ENCODE measurements at places on chromosomes 13 and 19.
A peak's percentile ranks its signal among the peaks of the same experiment; 100 is the strongest.

DNA sequence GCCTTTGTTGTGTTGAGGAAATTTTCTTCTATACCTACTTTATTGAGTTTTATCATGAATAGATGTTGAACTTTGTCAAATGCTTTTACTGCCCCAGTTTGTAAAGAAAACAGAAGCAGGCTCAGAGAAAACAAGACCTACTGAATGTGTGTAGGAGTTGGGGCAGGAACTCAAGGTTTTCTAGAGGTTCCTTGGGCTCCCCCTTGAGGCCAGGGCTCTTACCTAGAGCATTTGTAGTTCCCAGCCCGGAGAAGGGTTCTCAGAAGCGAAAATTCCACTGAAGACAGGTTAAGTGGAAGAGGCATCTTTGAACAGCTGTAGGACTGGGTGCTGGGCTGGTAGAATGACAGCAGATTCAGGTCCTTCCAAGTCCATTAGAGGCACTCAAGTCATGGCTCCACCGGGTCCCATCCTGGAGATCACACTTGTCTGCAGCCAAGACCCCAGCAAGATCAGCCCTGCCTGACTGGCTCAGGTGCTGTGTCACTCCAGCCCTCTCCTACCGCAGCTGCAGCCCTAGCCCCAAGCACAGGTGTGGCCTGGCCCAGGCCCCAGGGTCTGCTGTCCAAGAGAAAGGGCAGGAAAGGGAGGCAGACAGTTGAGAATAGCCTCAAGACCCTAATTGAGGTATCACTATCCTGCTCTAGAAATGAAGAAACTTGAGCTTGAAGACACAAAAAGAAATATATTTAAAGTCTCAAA lies 425.5 kb downstream of the PCDH20 start:
- no peak for DNase-seq

GRCh38 chr19:28652765-28653164 lies 560.2 kb downstream of the UQCRFS1 start:
- no peak for DNase-seq

DNA sequence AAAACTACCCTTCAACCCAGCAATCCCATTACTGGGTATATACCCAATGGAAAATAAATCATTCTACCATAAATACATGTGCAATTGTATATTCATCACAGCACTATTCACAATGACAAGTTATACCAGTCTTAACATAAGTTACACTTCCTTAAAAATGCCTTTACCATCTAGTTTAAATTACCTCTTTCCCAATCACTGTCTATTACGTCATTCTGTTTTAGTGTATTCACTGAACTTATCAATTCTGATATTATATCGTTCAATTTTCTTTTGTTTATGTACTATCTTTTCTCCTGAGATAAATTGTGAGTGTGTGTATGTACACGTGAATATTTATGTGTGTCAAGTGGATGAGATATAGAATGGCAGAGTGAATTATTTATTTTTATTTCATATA lies 1416.8 kb downstream of the OLFM4 start:
- DNase-seq: no peak

- DNase-seq: no peak
These were observed 25.7 kb upstream of the CCNE1 start for GRCh38 chr19:29785955-29786589.

- no peak for DNase-seq
These were observed 5.7 kb downstream of the DCAF15 start for GRCh38 chr19:13958043-13958442.

DNA sequence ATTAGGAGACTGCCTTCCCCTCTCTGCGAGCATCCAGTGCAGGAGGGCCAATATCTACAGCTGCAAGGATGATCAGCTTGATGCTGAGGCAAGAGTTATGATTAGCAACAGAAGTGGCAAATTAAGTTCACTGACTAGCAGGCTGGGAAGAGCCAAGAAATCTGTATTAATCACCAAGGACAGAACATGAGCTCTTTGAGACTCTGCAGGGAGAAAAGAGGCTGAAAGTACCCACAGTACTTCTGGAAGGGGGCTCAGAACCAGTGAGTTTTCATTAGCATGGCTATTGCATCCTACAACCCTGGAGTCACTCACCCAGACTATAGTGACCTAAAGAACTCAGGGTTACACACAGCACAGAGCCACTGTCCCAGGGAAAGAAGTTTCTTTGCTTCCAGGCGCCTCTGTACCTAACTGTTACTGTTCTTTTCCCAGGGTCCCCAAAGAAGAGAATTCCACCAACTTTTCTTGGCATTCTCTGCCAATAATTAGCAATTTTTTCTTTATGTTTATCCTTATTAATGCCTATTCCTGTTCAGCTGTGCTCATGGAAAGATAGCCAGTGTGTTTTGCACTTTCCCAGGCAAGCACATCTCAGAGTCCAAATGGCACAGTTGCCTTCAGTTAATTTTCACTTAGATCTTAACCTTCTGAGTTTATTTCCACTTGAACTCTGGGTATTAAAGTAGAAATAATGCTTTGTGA lies 25.8 kb upstream of the MEDAG start:
- DNase-seq: no peak

DNA sequence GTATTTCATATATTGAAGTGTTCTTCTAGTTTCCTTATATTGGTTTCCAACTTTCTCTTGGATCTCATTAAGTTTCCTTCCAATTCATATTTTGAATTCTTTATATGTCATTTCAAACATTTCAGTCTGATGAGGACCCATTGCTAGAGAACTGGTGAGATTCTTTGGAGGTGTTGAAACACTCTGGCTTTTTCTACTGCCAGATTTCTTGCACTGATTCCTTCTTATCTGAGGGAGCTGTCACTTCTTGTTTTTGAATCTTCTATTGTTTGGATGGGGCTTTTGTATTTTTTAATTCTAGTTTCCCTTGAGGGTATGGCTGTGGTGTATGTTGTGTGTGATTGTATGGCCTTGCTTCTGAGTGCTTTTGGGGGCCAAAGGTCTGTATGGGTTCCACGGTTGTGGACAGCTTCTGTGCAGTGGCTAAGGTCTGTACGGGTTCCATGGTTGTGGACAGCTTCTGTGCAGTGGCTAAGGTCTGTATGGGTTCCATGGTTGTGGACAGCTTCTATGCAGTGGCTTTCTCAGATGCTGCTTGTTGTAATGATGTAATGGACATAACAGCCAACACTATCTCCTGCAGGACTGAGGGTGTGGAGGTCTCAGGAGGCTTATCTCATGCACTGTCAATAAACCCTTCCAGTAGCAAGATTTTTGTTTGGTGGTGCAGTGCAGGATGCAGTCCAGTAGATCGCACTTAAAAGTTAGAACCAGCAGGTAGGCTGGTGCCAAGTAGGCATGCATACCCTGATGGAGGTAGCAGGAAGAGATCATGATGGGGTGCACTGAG lies 36.8 kb downstream of the ACSBG2 start:
- no peak for DNase-seq

- no peak for DNase-seq
These were observed 6.3 kb upstream of the LRFN3 start for GRCh38 chr19:35929876-35930275.

DNA sequence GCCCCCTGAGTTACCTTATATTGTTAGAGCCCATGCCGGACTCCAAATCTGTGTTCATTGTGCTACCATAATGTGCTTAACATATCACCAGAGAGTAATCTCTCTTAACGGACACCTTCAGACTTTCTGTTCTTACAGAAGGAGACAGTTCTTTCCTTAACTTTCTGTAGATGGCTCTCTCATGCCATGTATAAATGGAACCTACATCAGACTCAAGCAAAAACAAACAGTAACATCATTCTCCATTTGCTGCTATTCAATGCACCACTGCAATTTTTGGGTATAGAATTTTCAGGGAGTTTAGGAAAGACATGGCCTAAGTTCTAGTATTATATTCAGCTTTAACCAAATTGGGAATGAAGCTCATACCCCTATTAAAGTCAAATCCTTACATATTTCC lies 12.6 kb upstream of the UGGT2 start:
- DNase-seq: no peak

DNA sequence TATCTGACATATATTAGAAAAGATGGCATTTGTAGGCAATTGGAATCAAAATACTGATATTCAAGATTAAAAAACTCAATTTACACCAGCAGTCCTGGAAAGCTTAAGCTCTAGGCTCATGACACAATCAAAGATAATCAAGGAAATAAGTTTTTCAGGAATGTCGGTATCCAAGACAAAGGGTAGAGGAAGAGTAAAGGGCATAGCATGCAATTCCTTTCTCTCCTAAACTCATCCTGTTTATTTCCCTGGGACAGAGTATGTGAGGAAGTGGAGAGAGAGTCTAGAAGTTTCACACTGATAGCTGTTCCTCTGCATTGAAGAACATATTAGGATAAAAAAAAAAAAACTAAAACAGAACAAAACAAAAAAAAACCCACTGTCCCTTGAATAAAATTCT lies 2452.1 kb downstream of the PCDH9 start:
- no peak for DNase-seq

DNA sequence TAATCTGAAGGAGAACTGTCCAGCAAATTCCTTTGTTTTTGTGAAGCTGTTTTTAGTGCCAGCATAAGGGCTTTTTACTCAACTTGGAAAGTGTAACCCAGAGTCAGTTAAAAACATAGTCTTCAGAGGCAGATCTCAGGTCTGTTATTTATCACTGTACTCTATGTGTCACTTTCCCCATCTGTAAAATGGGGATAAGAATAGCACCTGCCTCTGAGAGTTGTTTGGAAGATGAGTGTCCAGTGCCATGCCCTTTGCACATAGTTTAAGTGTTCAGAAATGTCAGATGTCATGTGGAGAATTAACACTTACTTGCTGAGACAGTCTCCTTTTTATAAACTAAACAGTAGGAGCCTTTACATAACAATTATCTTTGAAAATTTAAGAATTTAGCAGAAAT lies 27.9 kb downstream of the USPL1 start:
- no peak for DNase-seq

DNA sequence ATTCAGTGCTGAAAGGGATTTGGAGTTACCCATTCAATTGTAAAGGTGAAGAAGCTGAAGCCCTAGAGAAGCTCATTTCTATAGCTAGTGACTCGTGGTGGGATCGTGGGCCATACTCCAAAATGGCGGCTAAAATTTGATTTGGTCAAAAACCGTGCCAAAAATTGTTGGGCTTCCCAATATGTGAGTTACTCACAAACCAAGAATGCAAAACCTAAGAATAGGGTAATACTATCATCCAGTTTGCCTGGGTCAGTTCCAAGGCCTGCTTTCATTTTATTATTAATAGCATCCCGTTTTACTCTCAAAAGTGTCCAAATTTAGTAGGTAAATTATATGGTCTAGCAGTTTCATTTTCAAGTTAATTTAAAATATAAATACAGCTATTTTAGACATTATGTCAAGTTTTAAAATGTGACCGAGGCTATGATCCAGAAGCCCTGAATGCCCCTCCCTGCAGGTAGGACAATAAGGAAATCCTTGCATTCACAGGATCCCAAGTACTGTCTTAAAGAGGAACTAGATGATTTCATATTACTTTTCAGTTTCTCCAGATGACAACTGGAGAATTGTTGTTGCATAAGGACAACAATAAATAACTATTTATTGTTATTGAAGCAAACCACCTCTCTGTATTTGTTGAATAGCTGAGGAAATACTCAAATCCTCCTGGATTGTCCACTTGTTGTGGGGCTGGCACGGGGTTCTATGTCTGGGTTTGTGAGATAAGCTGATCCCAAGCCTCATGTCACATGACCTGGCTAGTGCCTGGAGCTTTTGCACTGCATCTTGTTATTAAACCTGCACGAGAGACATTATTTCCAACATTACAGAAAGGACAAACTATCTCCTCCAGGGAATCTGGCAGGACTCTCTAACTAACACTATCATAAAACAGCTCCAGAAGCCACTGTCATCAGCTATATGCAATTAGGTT lies 11.6 kb upstream of the RAP2A start:
- no peak for DNase-seq

GRCh38 chr19:49912965-49913685 lies 15.9 kb upstream of the ATF5 start:
- no peak for DNase-seq

DNA sequence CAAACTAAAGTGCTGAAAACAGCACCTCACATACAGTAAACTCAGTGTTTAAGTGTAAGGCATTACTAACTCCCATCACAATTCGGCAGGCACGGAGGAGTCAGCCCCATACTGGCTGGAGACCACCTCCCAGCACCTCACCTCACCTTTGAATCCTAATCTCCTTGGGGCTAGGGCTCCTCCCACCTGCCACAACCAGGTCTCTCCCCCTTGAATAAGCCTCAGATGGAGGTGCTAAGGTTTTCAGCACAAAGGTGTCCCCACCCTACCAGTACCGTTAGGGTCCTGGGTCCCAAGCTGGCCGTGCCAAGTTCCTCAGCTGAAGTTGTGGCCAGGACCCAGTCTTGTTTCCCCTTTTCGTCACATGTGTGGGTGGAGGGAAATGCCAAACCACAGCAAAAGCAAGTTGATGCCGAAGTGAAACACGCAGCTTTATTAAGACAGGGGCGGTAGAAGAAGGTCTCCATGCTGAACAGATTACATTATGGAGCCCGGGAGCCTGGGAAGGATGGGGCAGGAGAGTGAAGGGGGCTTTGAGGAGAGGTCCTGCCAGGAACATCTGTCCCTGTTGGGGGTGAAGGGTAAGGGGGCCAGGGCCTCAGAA lies at the start of gene IGFLR1:
TSS of gene IGFLR1 (minus strand) at position 332 of the 604 bp plus-strand sequence. CDS start 1,272 bp downstream, outside the sequence.
- DNase-seq: peak; percentile 58

DNA sequence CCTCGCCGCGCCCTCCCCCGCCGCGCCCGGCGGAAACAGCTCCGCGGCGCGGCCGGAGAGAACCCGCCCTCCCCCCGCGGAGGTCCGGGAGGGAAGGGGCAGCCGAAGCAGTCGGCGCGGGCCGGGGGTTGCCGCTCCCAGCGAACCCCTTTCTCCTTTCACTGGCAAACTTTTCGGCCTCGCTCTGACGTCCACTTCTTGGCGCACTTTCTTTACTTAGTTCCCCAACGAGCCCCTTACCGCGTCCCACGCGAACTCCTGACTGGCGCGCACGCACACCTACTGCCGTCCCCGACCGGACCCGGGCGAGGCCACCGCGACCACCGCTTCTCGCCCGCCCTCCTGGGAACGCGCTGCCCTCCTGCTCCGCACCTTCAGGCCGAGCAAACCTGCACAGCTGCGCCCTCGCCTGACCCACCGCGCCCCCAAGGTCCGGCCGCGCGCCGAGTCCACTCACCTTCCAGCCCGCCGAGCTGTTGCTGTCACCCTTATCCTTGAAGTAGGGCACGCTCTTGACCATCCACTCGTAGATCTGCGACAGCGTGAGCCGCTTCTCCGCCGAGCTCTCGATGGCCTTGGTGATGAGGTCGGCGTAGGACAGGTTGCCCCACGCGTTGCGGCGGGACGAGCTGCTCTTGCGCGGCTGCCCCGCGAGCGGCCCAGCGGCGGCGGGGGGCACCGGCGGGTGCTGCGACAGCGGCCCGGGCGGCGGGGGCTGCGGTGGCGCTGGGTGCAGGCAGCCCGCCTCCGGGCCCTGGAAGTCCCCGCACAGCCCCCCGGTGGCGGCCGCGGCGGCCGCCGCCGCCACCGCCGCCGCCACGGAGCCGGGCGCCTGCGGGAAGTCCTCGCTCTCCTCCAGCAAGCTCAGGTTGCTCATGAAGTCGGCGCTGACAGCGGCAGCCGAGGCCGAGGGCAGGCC lies 1.1 kb downstream of the FOXO1 start:
- peak; percentile 17 for DNase-seq

GRCh38 chr19:815079-815774 lies 6.5 kb downstream of the PLPPR3 start:
- DNase-seq: no peak

Data from stimulated activated CD8-positive, alpha-beta memory T cell treated with anti-CD3 and anti-CD28 coated beads, Interleukin-7, amount 100 ng/mL, for 4 hours (primary cell).